ENCODE measurements at places on chromosomes 11 and 22. TPM values are rescaled to one million over a fixed set of nuclear protein-coding genes. Genes with fewer than 3 reads are reported as not detected.

Gene SLC15A3
- 64.7 TPM for total RNA-seq

Gene PNPLA5
- not detected for total RNA-seq

DNA sequence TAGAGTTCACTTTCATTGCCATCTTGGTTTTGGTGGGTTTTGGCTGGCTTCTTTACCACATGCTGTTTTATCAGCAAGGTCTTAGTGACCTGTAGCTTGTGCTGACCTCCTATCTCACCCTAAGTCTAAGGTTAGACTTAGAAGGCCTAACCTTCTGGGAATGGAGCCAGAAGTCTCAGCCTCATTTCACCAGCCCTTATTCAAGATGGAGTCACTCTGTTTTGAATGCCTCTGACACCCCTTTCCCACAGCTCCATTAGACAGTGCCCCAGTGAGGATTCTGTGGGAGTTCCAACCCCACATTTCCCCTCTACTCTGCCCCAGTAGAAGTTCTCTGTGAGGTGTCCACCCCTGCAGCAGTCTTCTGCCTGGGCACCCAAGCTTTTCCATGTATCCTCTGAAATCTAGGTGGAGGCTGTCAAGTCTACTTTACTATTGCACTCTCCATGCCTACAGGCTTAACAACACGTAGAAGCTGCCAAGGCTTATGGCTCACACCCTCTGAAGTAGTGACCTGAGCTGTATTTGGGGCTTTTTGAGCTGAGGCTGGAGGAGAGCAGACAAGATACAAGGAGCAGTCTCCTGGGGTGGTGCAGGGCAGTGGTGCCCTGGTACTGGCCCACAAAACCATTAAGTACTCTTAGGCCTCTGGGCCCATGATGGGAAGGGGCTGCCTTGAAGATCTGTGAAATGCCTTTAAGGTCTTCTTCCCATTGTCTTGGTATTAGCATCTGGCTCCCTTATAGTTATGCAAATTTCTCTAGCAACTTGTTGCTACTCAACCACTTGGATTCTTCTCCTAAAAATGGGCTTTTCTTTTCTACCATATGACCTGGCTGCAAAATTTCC is 65.9 kb upstream of the SC5D start:
- no peaks in the 10 kb centered on the region for H3K27me3 ChIP-seq
- no peak overlapping the region for H3K27ac ChIP-seq
- no peaks in the 10 kb centered on the region for H3K4me1 ChIP-seq

Gene NAALAD2
- not detected for total RNA-seq

- H3K36me3 ChIP-seq, result no peaks in the 10 kb centered on the region
- no peak overlapping the region for H3K4me3 ChIP-seq
- no peak overlapping the region for H3K27ac ChIP-seq
- DNase-seq, result no peak
These were observed 15.0 kb upstream of the EHD1 start for GRCh38 chr11:64893194-64894069.

Gene MYEOV
- 0.22 TPM for total RNA-seq

DNA sequence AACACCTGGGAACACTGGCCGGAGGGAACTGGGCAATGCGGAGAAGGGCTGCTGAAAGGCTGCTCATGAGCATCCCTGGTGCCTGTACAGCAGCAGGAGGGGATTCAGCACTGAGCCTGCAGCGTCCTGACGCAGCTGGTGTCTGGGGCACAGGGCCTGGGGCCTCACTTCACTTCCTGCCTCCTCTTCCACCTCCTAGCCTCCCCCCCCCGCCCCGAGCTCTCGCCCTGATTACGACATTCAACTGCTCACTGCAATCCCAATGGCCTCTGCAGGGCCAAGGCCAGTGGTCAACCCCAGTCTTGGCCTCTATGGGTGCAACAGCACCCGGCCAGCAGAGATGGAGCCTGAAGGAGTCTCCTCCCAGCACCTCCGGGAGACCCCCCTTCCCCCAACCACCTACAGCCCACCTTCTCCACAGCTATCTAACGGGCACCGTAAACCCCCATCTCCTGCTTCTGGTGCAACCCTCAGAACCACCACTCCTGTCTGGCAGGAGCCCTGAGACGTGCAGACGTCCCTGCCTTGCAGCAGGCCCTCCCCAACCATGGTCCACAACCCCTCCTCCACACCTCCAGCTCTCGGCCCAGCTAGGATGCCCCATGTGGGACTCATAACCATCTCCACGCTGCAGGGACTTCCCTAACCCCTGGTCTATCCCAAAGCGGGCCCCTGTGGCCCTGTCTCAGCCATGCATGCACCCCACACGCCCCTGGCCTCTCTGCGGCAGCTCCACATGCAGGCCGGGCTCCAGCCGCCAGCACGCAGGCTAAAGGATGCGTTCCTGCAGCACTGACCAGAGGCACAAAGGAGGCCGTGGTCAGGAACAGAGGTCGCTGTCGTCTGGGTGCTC is 38.2 kb downstream of the BRD1 start:
- no peak overlapping the region for H3K27ac ChIP-seq

GRCh38 chr11:69253028-69253427 is 40.9 kb upstream of the MYEOV start:
- no peaks in the 10 kb centered on the region for H3K27me3 ChIP-seq
- no peaks in the 10 kb centered on the region for H3K4me1 ChIP-seq
- no peak for DNase-seq
- H3K4me3 ChIP-seq, result no peak overlapping the region
- no peaks in the 10 kb centered on the region for H3K36me3 ChIP-seq

Gene BCO2
- total RNA-seq, result 0.40 TPM

Gene LZTR1
- total RNA-seq, result 48.8 TPM

GRCh38 chr11:91956711-91957110 is 267.9 kb upstream of the FAT3 start:
- H3K36me3 ChIP-seq, result no peaks in the 10 kb centered on the region
- no peak overlapping the region for H3K4me3 ChIP-seq
- no peaks in the 10 kb centered on the region for H3K27me3 ChIP-seq
- no peaks in the 10 kb centered on the region for H3K4me1 ChIP-seq
- H3K27ac ChIP-seq, result no peak overlapping the region

Gene PNPLA3
- not detected for total RNA-seq

GRCh38 chr11:37560346-37560745 is 962.3 kb upstream of the RAG2 start:
- no peak overlapping the region for H3K4me3 ChIP-seq
- H3K36me3 ChIP-seq, result no peaks in the 10 kb centered on the region
- no peaks in the 10 kb centered on the region for H3K27me3 ChIP-seq
- no peak for DNase-seq
- H3K27ac ChIP-seq, result no peak overlapping the region

Gene NXPE4
- not detected for total RNA-seq

DNA sequence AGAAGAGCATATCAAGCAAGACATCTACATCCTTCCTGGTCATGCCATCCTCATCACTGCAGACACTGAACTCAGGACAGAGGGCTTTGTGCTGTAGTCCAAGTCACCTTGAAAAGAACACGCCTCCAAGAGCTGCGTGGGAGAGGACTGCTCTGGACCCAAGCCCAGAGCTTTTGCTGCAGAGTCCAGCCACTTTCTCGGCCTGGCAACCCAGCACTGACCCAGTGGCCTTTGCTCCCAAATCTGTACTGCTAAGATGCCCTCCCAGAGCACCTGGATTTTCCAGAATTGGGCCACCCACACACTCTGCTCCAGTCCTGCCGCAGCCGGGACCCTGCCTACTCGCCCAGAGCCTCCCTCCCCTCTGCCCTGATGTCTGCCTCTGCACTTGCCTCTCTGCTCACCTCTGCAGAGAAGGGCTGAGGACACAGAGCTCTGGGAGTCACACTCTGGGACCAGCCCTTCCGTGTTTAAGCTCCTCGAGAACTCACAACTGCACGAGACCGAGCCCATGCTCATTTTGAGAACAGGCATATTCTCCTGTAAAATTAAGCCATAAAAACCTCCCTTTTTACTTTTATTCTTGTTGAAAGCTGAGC is 83.8 kb upstream of the CSNK2A3 start:
- H3K4me1 ChIP-seq, result no peaks in the 10 kb centered on the region
- no peak overlapping the region for H3K27ac ChIP-seq
- H3K36me3 ChIP-seq, result no peaks in the 10 kb centered on the region

Gene KIAA1671
- not detected for total RNA-seq

GRCh38 chr11:46649180-46649738 is 31.9 kb downstream of the ATG13 start:
- no peak for DNase-seq
- no peaks in the 10 kb centered on the region for H3K27me3 ChIP-seq
- peaks cover 4% of the 10 kb centered on the region for H3K36me3 ChIP-seq

DNA sequence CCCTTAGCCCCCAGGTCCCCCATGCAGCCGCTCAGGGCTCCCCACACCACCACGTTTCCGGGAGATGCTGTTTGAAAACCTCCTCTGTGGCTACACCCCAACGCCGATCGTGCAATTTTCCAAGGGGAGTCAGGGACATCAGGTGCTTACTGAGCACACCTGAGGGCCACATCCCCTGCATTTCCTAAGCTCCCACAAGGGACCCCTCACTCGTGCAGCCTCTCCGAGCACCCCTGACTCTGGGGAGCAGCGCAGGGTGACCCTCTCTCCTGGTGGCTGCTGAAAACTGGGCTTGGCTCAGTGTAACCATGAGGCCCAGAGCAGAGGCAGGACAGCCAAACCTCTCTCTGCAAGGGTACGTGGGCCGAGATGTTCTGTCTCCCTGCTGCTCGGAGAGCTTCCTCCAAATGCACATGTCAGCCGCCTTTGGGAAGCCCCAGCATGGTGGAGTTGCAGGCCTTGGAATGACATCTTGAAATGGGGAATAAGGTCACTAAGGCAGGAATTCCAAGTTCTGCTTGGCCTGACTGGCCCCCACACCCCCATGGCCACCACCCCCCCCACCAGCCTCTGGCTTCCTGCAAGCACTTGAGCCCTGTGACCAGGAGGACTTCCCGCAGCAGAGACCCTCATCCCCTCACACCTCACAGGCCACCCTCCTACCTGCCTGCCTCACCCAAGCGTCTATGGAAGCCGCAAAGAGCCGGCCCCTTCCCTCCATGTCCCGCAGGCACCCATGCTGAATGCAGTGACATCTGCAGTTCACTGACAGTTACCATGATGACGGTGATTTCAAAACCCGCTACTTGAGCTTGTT is 257.4 kb downstream of the BRD1 start:
- no peak for DNase-seq
- H3K4me3 ChIP-seq, result no peak overlapping the region
- H3K27me3 ChIP-seq, result no peaks in the 10 kb centered on the region
- no peaks in the 10 kb centered on the region for H3K36me3 ChIP-seq
- no peaks in the 10 kb centered on the region for H3K4me1 ChIP-seq

Gene CAPRIN1
- 234 TPM for total RNA-seq

DNA sequence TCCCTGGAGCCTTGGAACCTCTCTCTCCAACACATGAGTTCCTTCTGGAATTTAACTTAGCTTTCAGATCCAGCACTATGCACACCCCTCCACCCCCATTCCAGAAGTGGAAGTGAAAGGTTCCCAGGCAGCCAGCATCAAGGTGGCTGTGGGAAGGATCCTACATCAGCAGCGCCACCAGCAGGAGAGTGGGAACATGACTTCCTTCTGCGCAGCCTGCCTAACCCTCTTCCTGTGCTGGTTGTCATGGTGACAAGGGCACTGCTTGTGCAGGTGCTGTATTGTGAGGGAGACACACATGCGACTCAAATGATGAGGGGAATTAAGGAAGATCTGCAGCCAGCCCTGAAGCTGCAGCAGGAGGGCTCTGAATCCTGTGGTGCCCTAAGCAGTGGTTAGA is 904.5 kb upstream of the API5 start:
- no peaks in the 10 kb centered on the region for H3K36me3 ChIP-seq
- peak; percentile 71 for DNase-seq
- no peak overlapping the region for H3K27ac ChIP-seq
- H3K4me3 ChIP-seq, result no peak overlapping the region

DNA sequence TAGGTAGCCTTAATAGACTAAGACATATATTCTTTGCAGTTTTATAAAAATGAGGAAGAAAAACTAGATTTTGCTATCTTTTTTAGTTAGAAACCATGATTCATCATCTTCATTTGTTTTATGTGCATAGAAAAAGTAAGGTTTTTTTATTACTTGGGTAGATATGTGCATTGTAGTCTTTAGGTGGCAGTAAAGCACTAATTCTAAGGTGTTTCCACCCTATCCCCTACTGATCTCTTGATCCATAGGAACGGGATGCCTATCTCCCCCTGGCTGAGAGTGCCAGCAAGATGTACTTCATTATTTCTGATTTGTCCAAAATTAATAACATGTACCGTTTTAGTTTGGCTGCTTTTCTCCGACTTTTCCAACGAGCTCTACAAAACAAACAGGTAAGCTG is 148.1 kb downstream of the DYNC2H1 start:
- no peak overlapping the region for H3K27ac ChIP-seq
- no peaks in the 10 kb centered on the region for H3K36me3 ChIP-seq
- no peaks in the 10 kb centered on the region for H3K4me1 ChIP-seq
- H3K4me3 ChIP-seq, result no peak overlapping the region
- DNase-seq, result peak; percentile 68
- H3K27me3 ChIP-seq, result 0 out of 2 replicates have a peak, but pooled peaks cover 6% of the 10 kb centered on the region

GRCh38 chr11:112593440-112593839 is 332.8 kb upstream of the PLET1 start:
- H3K27me3 ChIP-seq, result no peaks in the 10 kb centered on the region
- H3K27ac ChIP-seq, result no peak overlapping the region
- no peak overlapping the region for H3K4me3 ChIP-seq

DNA sequence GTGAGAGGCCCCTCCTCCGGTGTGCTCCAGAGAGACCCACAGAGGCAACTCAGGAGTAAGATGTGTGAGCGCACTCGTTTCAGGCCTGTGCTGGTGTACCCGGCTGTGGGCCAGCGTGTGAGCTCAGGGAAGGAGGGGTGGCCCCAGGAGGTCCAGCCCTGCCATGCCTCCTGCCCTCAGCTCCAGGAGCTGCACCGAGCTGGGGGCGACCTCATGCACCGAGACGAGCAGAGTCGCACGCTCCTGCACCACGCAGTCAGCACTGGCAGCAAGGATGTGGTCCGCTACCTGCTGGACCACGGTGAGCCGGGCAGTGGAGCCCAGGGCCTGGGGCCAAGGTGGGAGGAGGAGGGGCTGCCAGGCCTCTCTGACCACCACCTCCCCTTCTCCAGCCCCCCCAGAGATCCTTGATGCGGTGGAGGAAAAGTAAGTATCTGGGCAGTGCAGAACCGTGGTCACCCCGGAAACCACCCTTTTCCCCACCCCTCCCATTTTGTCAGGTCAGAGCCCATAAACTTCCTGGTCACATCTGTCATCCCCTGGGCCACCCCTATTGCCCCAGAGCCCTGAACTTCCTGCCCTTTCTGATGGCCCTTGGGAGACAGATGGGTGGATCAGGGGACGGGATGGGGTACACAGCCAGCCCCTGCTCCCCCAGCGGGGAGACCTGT is 2.5 kb upstream of the MDK start:
- no peak overlapping the region for H3K27ac ChIP-seq
- H3K4me1 ChIP-seq, result peaks cover 16% of the 10 kb centered on the region
- no peaks in the 10 kb centered on the region for H3K27me3 ChIP-seq
- no peaks in the 10 kb centered on the region for H3K36me3 ChIP-seq
- H3K4me3 ChIP-seq, result no peak overlapping the region

Gene UBQLNL
- not detected for total RNA-seq

DNA sequence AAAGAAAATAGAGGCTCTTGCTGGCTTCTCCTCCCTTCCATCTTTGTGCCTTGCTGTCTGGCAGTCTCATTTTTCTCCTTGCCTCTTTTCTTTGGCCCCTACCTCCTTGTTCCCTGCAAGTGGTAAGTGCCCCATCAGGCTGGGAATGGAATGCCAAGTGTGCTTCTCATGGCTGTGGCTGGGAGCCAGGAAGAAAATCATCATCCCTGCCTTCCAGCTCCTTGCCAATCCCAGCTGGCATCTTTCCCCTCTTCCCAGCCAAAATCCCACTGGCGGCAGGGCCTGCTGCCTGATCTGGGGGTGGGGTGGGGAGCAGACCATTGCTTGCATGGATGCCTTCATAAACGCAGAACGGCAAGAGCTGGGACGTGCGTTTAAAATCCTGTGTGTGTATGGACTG is 27.0 kb upstream of the SLC25A18 start:
- H3K27me3 ChIP-seq, result no peaks in the 10 kb centered on the region
- no peaks in the 10 kb centered on the region for H3K36me3 ChIP-seq
- H3K4me1 ChIP-seq, result no peaks in the 10 kb centered on the region
- no peak for DNase-seq
